Fibroblast of skin of scalp (primary cell): ENCODE measurements at places on chromosomes 11 and 22.

- no peak for DNase-seq
Observed at GRCh38 chr11:60511393-60511792, 3.8 kb upstream of the MS4A13 start.

- DNase-seq: no peak
Observed at GRCh38 chr11:77457340-77457739, 16.6 kb downstream of the PAK1 start.

DNA sequence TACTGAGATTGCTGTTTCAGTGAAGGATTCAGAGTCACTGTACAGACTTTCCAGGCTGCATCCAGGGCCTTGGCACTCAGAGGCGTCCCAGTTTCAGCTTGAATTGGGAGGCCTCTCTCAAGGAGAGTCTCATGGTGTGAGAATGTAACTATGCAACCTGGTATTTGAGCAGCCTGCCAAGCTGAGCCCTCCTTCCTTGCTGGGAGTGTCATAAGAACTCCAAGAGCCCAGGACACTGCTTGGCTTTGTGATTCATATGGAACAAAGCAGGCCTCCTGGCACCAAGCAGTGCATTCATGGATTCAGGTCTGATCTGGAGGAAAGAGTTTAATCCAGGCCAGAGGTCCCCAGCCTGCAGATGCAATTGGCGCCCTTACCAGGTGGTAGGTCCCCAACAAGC is 171.7 kb downstream of the DBX1 start:
- peak; percentile 87 for DNase-seq

GRCh38 chr11:13160806-13161205 is 116.8 kb upstream of the BMAL1 start:
- DNase-seq: no peak

GRCh38 chr11:32571039-32571438 is 12.6 kb upstream of the EIF3M start:
- DNase-seq: no peak

DNA sequence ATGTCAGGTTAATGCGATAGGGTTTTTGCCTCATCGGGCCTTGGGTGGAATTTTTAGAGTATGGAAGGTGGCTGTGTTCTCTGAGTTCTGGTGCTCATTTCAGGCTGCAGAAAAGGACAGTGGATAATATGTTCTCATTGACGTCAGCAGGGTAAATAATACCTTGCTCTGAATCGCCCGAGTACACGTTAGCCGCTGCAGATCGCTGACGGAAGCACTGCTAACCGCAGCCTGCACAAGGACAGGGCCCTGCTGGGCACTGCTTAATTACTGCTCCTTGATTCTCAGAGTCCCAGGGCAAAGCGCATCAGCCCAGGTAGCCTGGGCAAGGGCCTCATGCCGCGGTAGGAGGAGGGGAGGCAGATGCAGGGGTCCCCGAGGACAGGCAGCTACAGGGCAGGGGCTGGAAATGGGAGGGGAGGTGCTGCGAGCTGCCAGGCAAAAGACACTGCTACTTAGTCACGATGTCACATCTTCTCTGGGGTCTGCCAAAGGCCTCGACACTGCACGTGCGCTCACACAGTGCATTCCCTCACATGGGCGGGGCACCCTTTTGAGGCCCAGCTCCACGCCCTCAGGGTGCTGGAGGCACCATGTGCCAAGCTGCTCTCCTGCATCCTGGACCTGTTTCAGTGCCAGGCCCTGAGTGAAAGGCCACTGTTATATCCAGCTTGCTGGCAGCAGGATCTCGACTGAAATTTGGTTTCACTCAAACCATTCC is 35.2 kb downstream of the PPP2R1B start:
- DNase-seq: peak; percentile 26

GRCh38 chr11:127392575-127392974 is 392.0 kb upstream of the KIRREL3 start:
- no peak for DNase-seq

DNA sequence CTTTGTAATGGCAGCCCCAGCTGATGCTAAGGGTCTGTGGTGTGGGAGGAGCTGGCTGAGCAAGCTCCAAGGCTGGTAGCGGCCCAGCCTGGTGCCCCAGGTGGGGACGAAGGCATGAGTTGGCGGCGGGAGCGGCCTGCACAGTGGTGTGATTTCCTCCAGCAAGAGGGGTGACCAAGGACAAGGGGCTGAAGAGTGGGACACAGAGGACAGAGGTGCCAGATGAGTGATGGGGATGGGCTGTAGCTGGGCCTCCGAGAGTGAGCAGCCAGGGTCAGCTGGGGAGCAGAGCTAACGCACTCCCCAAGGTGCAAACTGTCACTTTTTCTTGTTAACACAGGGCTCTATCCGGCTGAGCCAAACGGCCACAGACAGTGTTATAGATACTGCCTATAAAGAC is 229.2 kb upstream of the TBCEL start:
- no peak for DNase-seq

DNA sequence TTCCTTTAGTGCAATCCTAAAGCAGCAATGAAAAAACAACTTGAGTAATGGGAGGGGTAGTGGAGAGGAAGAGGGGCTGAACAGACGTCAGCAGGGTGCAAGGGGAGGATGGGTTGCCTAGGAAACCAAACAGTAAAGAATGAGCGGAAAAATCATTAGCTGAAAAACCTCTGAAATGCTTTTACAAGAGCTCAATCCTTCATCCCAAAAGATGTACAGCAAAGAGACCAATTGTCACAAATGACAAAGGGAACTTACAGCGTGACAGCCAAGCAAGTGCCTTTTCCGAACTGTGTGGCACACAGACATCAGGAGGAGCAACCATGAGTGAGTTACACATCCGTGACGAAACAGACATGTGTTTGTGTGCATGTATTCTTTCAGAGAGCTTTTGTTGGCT is 104.6 kb downstream of the SIK3 start:
- peak; percentile 34 for DNase-seq
